ENCODE measurements at places on chromosomes 11 and 22.

- no peak for DNase-seq
Measured at GRCh38 chr11:96655474-96655873, 265.7 kb downstream of the JRKL start.

- peak; percentile 91 for DNase-seq
Measured at GRCh38 chr11:43358801-43359421, at the start of gene TTC17. TTC17 (plus strand) TSS chr11:43358920; CDS start chr11:43358955, 35 bp downstream.

- DNase-seq = no peak
Measured at GRCh38 chr11:65083134-65083833, 556 bp downstream of the CDCA5 start.

- no peak for DNase-seq
Measured at GRCh38 chr11:48093795-48094642, 113.7 kb downstream of the PTPRJ start.

- DNase-seq = no peak
Measured at GRCh38 chr22:45496451-45496941, 6.2 kb upstream of the FBLN1 start.

DNA sequence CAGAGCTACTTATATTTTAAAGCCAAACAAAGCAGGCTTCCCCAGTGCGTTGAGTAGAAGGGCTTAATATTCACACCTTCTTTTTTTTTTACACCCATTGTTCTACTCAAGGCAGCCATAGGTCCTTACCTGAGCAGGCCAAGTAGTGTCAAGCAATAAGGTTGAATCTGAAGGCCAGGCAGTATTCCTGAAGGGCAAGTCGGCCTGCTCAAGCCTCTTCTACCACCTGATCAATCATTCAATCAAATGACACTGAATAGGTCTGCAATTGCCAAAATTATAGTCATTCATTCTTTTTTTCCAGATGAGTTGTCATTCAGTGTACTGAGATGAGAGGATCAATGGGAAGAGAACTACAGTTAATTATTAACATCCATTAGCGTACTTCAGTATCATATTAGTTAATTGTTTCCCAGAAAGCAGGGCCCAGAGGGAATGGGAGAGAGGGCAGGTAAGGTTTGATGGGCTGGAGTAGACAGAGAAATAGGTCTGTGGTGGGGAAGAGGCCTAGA, 11.9 kb upstream of the PPP2R1B start:
- no peak for DNase-seq

GRCh38 chr11:130535520-130535919, 87.1 kb downstream of the ADAMTS15 start:
- DNase-seq = no peak

DNA sequence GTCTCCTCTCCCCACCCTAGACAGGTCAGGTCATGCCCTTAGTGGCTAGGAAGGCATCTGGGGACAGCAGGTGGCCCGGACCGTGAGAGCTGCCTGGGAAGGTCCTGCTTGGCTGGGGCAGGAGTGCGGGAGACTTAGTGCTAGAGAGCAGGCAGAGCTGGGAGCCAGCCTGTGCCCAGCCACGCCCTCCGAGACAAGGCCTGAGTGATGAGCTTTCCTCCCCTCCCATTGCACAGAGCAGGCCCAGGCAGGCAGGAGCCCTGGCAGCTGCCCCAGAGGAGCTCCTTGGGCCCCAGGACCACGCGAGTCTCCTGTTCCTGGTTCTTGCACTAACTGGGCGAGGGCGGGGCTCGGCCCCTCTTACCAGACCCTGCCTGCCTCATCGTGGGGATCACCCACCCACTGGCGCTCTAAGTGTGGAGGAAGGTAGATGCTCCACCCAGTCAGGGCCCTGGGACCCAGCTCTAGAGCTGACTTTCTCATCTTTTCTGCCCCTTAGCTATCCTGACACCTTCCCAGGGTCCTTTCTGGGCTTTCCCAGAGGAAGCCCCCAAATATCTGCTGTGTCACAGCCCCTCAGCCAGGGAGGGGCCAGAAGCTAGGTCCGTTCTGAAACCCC, 44.9 kb downstream of the MACROD1 start:
- no peak for DNase-seq

DNA sequence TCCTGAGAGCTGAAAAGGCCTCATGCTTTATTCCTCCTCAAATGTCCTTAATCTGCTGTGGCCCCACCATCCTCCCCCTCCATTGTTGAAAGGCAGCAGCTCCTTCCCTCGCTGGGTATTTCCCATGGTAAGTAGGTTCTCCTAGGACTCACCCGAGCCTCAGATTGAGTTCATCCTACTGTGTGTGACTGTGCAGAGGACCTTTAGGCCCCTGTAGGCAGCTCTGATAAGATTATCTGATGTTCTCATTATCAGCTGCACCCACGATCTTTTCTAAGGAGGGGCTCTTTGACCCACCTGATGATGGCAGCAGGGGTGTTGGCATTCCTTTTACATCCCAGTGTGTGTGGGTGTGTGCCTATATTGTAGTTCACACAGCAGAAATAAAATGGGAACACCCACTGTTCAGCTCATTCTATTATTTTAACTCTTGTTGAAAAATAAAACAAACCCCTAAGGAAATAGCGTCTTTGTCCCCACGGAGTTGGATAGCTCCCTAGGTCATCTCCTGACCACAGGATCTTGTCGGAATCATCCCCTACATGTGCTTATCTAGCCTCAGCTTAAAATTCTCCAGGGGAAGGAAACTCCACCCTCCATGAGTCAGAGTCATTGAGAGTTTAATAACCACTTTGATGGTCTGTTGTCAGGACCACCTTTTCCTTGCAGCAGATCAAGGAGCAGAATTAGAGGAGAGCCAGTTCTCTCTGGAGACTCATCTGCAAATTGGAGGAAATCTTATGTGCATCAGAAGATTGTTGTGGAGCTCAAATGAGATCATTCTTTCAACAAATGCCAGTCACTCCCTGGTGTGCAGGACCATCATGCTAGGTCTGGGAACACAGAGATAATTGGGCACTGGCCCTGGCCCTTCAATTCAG, 19.3 kb downstream of the ENDOD1 start:
- DNase-seq = no peak

DNA sequence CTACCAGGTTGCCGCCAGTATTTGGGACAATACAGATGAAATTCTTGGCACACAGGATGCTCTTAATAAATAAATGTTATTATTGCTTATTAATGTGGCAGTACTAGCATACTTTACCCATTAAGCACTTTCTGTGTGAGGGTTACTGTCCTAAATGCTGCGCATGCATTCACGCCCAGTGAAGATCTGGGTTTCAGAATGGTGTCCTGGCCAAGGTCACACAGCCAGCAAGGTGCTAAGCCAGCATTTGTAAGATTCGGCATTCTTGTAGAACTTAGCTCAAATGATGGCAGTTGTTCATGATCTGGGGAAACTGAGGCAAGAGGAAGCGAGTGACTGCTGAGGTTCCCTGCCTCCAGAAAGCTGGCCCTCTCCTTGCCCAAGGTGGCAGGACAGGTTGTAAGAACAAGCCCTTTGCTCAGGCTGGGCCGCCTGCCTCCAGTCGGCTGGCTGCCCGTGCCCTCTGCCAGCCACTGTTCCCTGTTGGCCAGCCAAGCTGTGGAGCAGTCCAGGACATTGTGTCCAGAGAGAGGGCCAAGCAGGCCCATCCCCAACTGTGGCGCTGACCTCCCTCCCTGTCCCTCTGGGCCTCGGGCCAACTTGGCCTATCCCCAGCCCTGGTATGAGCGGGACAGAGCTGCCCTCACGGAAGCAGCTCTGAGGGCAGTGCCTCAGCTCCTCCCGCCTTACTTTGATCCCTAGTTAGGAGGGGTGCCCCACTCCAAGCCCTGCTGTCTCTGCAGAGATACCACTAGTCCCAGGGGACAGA, 28.8 kb downstream of the TOB2 start:
- no peak for DNase-seq

DNA sequence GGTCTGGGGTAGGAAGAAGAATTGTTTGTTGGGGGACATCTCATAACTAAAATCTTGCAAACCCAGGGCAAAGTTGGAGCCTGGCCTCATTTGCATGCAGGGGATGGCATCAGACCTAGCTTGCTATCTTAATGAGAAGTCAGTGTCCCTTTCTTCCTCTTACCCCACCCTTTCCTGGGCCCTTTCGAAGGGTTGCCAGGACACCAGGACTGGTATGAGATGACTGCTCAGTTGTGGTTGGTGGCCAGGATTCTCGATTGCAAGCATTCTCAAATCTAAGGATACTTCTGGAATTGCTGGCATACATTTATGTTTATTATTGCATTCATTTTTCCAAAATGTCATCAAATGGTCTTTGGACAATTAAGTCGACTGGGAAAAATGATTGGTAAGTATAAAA, 131.0 kb downstream of the SLC1A2 start:
- DNase-seq = no peak

- no peak for DNase-seq
Measured at GRCh38 chr11:120331301-120331996, 4.8 kb upstream of the ARHGEF12 start.

- DNase-seq = no peak
Measured at GRCh38 chr11:18566406-18566805, 22.1 kb downstream of the UEVLD start.

- no peak for DNase-seq
Measured at GRCh38 chr22:22110548-22111266, 128.1 kb upstream of the TOP3B start.

DNA sequence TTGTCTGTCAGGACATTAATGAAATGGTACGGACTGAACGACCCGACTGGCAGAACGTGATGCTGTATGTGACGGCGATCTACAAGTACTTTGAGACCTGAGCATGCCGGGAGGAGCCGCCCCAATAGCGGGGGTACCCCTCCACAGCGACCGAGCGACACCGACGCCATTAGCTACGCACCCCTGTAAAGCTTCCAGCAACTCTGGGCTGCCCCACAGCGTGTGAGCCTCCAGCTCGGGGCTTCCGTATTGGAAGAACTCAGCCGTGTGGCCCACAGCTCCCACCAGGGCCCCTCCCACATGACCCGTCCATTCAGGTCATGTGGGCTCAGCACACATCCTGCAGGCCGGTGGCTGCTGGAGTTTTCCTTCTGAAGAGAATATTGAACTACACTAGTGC, 12.9 kb upstream of the ADORA2A start:
- DNase-seq = no peak

GRCh38 chr11:133576351-133576750, 44.0 kb upstream of the OPCML start:
- no peak for DNase-seq

DNA sequence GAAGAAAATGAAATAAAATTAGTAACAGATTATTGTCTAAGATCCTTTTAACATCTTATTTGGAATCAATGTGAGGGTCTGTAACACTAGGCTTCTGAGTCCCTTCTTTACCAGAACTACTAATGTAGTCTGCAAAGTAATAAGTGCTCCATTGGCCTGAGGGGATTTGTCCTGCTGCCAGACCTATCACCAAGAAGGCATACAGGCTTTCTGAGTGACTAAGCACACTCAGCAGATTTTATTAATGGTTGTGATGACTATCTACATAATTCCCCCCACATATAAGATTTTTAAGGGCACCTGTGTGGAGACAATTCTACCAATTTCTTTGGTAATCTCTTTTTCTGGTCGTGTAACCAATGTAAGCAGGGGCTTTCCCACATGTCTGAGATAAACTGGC, 365.0 kb upstream of the FAT3 start:
- DNase-seq = no peak

DNA sequence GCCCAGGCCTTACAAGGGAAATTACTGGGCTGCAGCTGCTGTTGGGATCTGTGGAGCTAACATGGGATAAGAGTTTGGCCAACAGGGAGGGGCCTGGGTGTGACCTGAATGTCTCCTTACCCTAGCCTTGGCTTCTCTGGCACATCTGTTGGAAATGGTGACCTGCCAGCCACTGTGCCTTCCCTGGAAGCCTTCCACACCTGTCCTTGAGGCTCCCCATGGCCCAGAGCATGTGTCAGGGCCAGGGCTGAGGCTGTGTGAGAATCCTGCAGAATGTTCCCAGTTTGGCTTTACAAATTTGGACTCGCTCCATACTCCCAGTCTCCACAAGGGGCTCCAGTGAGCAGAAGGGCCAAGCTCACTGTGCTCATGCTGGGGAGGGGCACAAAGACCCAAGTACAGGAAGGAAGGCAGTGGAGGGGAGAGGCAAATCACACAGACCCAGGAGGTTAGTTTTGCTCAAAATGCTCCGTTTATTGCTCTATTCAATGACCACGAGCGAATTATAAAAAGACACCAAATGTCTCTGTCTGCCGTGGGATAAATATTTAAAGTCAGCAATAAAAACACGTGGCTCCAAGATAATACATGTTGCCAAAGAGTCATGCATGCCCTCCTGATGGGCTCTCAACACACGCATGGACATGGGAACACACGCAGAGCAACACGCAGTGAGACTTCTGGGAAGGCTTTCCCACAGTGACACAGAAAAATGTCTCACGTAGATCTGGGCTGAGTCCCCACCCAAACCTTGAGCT, 1.7 kb upstream of the IGSF22 start:
- DNase-seq = no peak

GRCh38 chr11:35334385-35335090, 84.8 kb downstream of the SLC1A2 start:
- DNase-seq = no peak

DNA sequence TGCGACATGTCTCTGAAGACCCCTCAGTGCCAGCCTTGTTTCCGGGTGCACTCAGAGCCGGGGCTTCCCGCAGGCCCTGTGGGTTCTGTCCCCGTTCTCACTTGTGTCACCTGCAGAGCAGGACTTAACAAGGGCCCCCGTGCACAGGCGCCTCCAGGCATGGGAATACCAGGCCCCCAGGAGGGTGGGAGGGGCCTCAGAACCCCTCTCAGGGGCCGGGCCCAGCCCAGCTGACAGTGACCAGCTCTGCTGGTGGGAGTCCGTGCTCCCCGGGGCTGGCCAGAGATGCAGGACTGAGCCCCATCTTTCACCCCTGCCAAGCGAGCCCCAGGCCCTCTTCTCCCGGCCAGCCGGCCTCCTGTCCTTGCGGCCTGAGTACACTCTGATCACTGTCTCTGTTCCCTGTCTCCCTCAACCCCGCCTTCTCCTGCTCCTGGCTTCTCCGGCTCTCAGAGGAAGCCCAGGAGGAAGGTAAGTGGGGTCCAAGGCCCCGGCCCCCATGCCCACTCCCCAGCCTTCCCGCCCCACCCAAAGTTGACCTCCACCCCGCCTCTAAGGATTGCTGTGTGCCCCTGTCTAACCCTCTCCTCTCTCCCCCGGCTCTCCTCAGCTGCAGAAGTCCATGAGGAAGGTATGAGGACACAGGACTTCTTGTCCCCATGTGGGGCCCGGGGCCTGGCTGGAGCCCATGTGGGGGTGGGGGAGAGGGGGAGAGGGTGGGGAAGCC, 5.3 kb downstream of the TNNT3 start:
- no peak for DNase-seq

- no peak for DNase-seq
Measured at GRCh38 chr11:858762-859339, 16.2 kb downstream of the TSPAN4 start.

GRCh38 chr22:45876136-45877035, 100.6 kb downstream of the WNT7B start:
- DNase-seq = no peak

Data from activated CD8-positive, alpha-beta memory T cell treated with anti-CD3 and anti-CD28 coated beads for 1 hour (primary cell).